Spinal cord (tissue), 10 donors: ENCODE measurements at places on chromosomes 16 and 17.

DNA sequence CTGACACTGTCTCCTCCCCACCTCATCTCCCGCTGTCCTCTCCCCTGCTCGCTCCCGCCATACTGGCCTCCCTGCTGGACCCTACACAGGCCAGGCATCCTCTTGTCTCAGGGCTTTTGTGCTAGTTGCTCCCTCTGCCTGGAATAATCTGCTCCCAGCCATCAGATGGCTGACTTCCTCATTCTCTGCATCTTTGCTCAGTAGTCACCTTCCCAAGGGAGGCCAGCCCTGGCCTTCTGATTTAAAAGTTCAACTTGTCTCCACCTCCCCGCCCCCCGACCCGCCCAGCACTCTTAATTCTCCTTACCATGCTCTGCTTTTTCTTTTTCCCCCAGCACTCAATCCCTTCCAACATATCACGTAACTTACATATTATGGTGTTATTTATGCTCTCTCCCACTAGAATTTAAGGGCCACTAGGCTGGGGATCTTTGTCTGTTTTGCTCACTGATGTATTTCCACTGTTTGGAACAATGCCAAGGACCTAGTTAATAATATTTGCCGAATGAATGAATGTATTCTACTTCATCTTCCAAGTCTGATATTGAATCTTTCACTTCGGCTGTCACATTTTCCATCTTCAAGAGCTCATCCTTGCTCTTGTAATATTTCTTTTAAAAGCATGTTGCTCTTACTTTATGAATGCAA, 178.3 kb downstream of the CDK5R1 start:
- no peak overlapping the region for H3K27ac ChIP-seq
- H3K27me3 ChIP-seq, result no peaks in the 10 kb centered on the region
- no peak for DNase-seq
- H3K4me1 ChIP-seq, result no peaks in the 10 kb centered on the region
- no peaks in the 10 kb centered on the region for H3K36me3 ChIP-seq

DNA sequence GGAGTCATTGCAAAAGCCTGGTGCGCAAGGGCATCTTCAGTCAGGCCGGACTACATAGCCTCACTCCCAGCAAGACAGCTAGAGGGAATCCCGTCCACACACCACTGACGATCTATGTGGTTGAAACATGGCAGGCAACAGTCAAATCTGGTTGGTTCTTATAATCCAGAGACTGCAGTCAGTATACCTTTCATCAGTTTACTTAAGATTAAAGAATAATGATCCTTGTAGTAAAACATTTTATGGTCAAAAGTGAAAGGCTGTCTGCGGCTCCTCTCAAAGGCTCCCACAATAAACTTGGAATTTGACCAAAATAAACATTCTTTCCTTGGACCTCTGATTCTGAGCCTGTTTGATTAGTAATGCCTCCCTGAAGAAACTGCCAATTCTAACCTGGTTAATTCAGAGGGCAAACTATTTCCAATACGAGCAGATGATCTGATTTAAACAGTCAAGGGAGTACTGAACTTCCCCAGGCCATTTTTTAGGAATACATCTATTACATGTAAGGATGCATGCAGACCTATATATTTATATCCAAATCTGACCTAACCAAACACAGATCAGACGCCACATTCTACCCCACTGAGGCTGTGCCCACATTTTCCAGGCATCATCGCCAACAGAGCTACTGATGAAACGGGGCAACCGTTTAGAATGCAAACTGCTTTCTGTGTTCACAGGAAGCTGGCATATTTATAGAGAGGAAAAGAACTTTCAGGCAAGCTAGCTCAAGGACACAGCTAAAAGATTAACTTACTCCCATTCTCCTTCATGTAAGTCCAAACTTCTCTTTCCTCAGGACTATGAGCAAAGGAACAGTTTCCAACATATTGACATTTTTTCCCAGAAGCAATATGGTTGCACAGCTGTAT, 15.3 kb upstream of the TXNDC11 start:
- H3K27me3 ChIP-seq, result no peaks in the 10 kb centered on the region
- no peak overlapping the region for H3K27ac ChIP-seq
- no peak overlapping the region for H3K4me3 ChIP-seq

DNA sequence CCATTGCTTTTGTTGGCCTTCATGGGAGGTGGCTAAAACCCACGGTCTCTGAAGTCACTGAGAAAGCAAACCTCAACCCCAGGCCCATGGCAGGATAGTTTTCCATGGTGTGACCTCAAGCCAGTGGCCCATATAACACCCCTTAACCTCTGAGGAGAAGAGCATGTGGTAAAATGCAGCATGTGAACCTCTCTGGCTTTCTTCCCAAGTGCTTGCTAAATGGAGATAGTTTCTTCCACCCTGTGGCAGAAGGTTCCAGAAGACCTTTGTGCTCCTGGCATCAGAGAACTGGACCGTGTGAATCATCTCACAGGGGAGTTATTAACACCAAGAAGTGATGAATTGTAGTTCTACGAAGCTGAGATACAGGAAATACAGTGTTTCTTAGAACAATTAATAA, 47.3 kb downstream of the MYOCD start:
- no peak overlapping the region for H3K27ac ChIP-seq
- H3K36me3 ChIP-seq, result no peaks in the 10 kb centered on the region
- DNase-seq, result no peak
- H3K4me3 ChIP-seq, result no peak overlapping the region

DNA sequence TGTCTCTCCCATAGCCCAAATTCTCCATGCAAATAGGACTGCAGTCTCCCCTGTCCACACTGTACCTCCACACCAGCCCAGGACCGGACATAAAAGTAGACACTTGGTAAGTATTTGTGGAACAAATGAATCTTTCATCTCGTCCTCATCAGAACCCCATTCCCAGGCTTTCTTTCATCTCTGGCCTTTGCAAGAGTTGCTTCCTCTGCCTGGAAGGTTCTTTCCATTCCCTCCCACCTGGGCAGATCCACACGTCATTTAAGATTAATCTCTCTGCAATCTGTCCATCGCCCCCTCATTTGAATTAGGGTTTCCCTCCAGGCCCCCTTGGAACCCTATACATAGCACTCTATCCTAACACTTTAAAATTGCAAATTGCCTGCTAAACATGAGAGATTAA, 3.9 kb upstream of the NXPH3 start:
- H3K36me3 ChIP-seq, result no peaks in the 10 kb centered on the region
- no peak overlapping the region for H3K27ac ChIP-seq
- DNase-seq, result no peak
- H3K4me1 ChIP-seq, result peaks cover 52% of the 10 kb centered on the region

GRCh38 chr16:65675161-65675560, 553.3 kb upstream of the CDH11 start:
- H3K27ac ChIP-seq, result no peak overlapping the region
- H3K36me3 ChIP-seq, result no peaks in the 10 kb centered on the region
- no peak overlapping the region for H3K4me3 ChIP-seq
- DNase-seq, result no peak
- H3K4me1 ChIP-seq, result peaks cover 3% of the 10 kb centered on the region
- no peaks in the 10 kb centered on the region for H3K27me3 ChIP-seq

DNA sequence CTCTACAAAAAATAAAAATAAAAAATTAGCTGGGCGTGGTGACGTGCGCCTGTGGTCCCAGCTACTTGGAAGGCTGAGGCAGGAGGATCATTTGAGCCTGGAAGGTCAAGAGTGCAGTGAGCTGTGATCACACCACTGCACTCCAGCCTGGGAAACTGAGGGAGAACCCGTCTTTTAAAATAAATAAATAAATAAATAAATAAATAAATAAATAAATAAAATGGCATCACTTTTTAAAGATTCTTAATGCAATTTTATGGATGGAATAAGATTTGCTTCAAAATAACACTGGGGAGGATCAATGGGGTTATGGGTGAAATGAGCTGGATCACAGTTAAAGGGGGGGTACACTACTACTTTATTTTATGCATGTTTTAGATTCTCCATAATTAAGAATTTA, 14.9 kb downstream of the GDE1 start:
- no peaks in the 10 kb centered on the region for H3K27me3 ChIP-seq
- DNase-seq, result no peak
- H3K27ac ChIP-seq, result no peak overlapping the region
- H3K36me3 ChIP-seq, result peaks cover 33% of the 10 kb centered on the region
